ENCODE measurements at places on chromosomes 7 and 10. TPM values are rescaled to one million over a fixed set of nuclear protein-coding genes. Genes with fewer than 3 reads are reported as not detected.

Gene ANKRD7
- 0.85 TPM for total RNA-seq

Gene SFMBT2
- under 0.01 TPM for total RNA-seq

Gene ZNF786
- total RNA-seq, result 4.3 TPM

Gene GPR141
- 0.24 TPM for total RNA-seq

Gene WNT8B
- not detected for total RNA-seq

Gene KLF14
- total RNA-seq, result not detected

Gene TRUB1
- total RNA-seq, result 34.5 TPM

Gene LDB1
- total RNA-seq, result 32.2 TPM
